ENCODE measurements at places on chromosomes 5 and 9.

DNA sequence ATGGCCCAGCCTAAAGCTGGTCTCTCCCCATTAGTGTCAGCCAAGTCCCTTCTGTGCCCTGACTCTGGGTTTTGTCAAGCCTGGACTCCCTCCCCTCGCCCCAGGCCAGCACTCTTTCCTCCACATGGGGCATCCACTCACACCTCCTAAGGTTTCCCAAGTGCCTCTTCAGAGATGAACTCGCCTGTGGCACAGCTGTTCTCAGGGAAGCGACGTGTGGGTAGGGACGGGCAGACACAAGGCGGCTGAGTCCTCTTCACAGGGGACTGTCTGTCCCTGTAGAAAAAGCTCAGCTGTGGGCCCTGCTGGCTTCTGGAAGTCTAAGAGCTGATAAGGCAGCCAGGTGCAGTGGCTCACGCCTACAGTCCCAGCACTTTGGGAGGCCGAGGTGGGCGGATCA lies 78.5 kb downstream of the CACNA1B start:
- DNase-seq = no peak

GRCh38 chr9:110997847-110998246 lies 40.4 kb downstream of the LPAR1 start:
- no peak for DNase-seq

GRCh38 chr9:35651956-35652828 lies 1.5 kb upstream of the SIT1 start:
- no peak for DNase-seq

DNA sequence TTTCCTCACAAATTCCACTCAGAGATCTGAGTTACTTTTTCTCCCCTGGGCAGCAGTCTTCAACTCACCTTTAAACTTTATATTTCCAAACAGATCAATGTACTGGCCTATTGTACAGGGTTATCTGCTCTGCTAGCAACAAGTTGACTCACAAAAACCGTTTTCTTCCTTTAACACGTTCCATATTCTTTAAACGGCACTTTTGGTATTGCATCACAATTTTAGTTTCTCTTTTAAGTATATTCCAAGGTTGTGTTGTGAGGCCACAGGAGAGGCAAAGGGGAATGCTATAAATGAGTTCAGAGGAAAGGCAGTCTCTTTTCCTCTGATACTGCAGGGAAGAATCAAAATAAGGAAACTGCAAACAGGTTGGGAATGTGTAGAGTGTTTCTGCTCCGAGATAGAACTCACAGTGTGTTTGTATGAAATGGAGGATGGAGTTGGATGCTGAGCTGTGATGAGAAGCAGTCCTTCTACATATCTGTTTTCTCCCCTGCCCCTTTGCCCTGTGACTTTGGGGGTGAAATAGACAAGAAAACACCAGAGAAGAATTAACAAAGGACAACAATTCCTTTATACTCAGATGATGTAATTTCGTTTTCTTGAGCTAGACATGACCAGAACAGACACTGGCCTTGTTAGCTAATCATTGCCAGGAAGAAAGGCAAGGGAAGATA lies 9.9 kb upstream of the ALDOB start:
- DNase-seq = no peak

DNA sequence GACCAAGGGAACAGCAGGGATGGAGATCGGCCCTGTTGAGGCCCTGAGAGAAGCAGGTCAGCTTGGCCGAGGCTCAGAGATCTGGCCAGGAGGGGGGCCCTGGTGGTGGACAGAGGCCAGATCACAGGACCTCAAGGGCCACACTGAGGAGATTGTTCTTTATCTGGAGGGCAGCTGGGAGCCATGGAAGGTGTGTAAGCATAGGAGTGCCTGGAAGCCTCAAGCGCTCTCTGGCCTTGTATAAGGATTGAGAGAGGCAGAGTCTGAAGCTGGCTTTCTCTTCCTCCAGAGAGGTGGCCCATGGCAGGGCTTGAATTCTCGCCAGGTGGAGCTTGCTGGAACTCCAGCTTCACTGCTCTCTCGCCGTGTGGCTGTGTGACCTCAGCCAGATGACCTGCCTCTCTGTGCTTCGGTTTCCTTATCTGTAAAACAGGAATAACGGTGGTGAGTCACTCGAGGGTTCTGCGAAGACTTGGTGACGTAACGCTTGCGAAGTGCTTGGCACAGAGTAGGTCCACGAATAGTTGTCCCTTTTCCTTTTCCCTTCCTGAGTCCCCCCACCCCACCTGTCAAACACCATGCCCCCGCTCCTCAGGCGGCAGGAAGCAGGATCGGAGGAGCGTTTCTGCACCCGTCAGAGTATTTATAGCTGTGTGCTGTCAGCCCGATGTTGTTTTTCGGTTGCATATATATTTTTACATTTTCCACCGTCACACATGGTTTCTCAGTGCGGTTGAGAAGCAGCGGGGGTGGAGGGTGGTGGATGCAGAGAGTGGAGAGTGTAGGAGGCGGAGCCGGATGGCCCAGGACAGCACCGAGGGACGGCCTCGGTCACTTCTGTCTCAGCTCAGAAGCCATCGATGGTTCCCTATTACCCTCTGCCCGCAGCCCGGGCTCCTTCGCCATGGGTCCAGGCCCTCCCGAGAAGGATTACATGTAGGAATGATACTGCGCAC lies 17.0 kb upstream of the CRB2 start:
- DNase-seq = peak; percentile 29
